ENCODE measurements at places on chromosomes 6 and 20. TPM values are rescaled to one million over a fixed set of nuclear protein-coding genes. Genes with fewer than 3 reads are reported as not detected.

SPTLC3 gene
- total RNA-seq = 0.38 TPM

HLA-DPB1 gene
- 29.0 TPM for total RNA-seq

RAB44 gene
- total RNA-seq = 0.22 TPM

KPNA5 gene
- 60.0 TPM for total RNA-seq

FILIP1 gene
- total RNA-seq = 0.06 TPM

FNDC1 gene
- total RNA-seq = not detected

SIRPD gene
- total RNA-seq = 0.28 TPM

REM1 gene
- not detected for total RNA-seq

VTA1 gene
- 18.0 TPM for total RNA-seq

COL21A1 gene
- not detected for total RNA-seq

HLA-DRB1 gene
- 33.6 TPM for total RNA-seq

ULBP1 gene
- 0.08 TPM for total RNA-seq

MUC22 gene
- total RNA-seq = not detected

NOX3 gene
- total RNA-seq = not detected

HLA-DPA1 gene
- 19.9 TPM for total RNA-seq
